Left ventricle myocardium inferior (tissue), 1 donor: ENCODE measurements at places on chromosomes 16 and 17. TPM values are rescaled to one million over a fixed set of nuclear protein-coding genes. Genes with fewer than 3 reads are reported as not detected.

The KRT24 gene
- not detected for total RNA-seq

DNA sequence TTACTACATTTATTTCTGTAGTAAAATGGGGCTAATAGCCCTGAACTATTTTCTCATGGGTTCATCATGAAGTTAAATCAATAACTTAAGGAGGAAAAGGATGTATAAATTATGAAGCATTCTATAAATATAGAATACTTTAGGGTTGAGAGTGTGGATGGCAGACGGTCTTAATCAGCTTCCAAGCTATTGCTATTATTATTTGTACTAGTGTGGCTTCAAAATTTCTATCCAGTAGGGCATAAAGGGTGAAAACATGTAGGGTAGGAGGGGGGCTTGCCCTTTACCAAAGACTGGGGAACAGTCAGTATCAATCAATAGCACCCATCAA lies 26.4 kb upstream of the DHX8 start:
- DNase-seq, result no peak
- H3K27me3 ChIP-seq, result no peaks in the 10 kb centered on the region
- peaks cover 28% of the 10 kb centered on the region for H3K4me1 ChIP-seq
- H3K27ac ChIP-seq, result peak overlapping the region; percentile 74
- no peaks in the 10 kb centered on the region for H3K36me3 ChIP-seq

DNA sequence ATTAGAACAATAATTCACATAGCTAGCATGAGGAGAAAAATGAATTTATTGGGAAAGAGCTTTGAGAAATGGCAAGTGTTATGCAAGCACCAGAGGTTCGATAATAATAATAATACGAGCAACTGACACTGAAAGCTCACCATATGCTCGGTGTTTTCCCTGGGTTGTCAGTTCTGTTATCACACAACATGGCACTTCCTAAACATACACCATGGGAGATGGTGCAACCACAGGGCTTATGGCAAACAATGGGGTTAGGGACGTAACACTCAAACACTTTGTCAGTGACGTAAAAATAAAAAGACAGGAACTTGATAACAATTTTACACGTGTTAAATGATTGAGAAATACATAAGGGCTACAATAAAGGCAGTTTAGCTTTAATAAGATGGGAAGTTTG lies 23.7 kb downstream of the OR1D5 start:
- DNase-seq, result no peak
- H3K4me1 ChIP-seq, result no peaks in the 10 kb centered on the region
- no peak overlapping the region for H3K4me3 ChIP-seq

GRCh38 chr16:90033387-90033786 lies 14.1 kb upstream of the DBNDD1 start:
- H3K4me3 ChIP-seq, result no peak overlapping the region
- no peaks in the 10 kb centered on the region for H3K4me1 ChIP-seq
- H3K27me3 ChIP-seq, result no peaks in the 10 kb centered on the region
- DNase-seq, result no peak

DNA sequence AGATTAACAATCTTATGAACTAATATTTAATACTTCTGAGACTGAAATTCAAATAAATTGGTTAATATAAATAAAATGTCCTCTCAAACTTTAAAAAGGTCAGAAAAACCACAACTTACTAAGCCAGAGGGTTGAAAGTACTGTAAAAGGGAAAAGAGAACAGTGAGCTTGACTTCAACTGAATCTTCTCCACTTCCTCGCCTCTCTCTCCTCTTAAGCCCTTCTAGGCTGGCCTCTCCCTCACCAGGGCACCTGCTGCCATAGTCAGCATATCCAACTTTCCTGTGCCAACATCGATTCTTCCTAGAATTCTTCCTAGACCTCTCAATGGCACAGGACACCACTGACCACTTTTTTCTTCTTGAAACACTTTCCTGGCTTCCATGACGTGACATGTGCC lies 19.4 kb downstream of the GNA13 start:
- H3K4me3 ChIP-seq, result no peak overlapping the region
- no peaks in the 10 kb centered on the region for H3K27me3 ChIP-seq
- DNase-seq, result no peak
- H3K27ac ChIP-seq, result peak overlapping the region; percentile 67
- H3K4me1 ChIP-seq, result peaks cover 98% of the 10 kb centered on the region
- no peaks in the 10 kb centered on the region for H3K36me3 ChIP-seq

DNA sequence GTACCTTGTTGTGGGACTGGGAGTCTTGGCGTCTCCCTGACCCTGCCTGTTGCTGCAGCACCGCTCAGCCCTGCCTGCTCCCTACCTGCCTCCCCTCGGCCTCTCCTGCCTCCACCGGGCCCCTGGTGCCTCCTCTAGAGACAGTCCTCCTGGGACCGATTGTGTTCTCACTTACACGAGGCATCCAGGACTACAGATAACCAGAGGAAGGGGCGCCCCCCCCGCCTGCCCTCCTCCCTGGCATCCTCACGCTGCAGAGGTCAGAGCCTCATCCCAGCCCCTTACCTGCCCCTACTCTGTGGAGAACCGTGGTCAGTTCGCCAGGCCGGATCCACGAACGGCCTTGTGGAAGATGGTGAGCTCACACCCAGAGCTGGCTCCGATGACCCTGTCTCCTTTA lies 24.8 kb downstream of the MAPT start:
- no peak overlapping the region for H3K27ac ChIP-seq
- no peaks in the 10 kb centered on the region for H3K4me1 ChIP-seq
- no peak overlapping the region for H3K4me3 ChIP-seq
- H3K36me3 ChIP-seq, result no peaks in the 10 kb centered on the region
- H3K27me3 ChIP-seq, result no peaks in the 10 kb centered on the region

- H3K4me1 ChIP-seq, result no peaks in the 10 kb centered on the region
- H3K27ac ChIP-seq, result no peak overlapping the region
- DNase-seq, result no peak
- no peak overlapping the region for H3K4me3 ChIP-seq
Measured at GRCh38 chr17:48961516-48962233, 6.7 kb downstream of the GIP start.

- H3K4me1 ChIP-seq, result no peaks in the 10 kb centered on the region
- DNase-seq, result no peak
- H3K27ac ChIP-seq, result no peak overlapping the region
- H3K4me3 ChIP-seq, result no peak overlapping the region
- H3K27me3 ChIP-seq, result peaks cover 57% of the 10 kb centered on the region
Measured at GRCh38 chr16:71439523-71439922, 2.3 kb downstream of the TLE7 start.

DNA sequence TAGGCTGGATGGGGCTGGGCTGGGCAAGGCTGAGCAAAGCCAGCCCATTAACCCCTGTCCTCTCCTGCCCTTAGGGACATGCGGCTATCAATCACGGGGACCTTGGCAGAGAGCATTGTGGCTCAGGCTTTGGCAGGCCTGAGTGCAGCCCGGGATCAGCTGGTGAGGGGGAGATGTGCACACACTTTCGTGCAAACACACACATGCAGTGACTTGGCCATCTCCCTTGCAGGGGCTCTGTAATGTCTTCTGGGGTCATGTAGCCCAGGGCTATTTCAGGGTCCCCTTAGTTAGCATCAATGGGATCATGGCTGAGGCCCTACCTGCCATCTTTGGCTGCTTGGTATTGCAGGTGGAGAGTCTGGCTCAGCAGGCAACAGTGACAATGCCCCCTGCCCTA lies 6.9 kb downstream of the CARMIL2 start:
- no peak overlapping the region for H3K27ac ChIP-seq
- H3K4me1 ChIP-seq, result peaks cover 33% of the 10 kb centered on the region
- DNase-seq, result no peak
- H3K27me3 ChIP-seq, result peaks cover 95% of the 10 kb centered on the region
- peaks cover 2% of the 10 kb centered on the region for H3K36me3 ChIP-seq

DNA sequence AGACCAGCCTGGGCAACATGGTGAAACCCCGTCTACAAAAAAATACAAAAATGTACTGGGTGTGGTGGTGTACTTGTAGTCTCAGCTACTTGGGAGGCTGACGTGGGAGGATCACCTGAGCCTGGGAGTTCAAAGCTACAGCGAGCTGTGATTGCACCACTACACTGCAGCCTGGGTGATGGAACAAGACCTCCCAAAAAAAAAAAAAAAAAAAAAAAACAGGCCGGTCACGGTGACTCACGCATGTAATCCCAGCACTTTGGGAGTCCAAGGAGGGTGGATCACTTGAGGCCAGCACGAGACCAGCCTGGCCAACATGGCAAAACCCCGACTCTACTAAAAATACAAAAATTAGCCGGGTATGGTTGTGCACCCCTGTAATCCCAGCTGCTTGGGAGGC lies 12.7 kb upstream of the APPBP2 start:
- H3K27ac ChIP-seq, result no peak overlapping the region
- H3K4me3 ChIP-seq, result no peak overlapping the region
- H3K27me3 ChIP-seq, result no peaks in the 10 kb centered on the region
- no peak for DNase-seq
- no peaks in the 10 kb centered on the region for H3K4me1 ChIP-seq

DNA sequence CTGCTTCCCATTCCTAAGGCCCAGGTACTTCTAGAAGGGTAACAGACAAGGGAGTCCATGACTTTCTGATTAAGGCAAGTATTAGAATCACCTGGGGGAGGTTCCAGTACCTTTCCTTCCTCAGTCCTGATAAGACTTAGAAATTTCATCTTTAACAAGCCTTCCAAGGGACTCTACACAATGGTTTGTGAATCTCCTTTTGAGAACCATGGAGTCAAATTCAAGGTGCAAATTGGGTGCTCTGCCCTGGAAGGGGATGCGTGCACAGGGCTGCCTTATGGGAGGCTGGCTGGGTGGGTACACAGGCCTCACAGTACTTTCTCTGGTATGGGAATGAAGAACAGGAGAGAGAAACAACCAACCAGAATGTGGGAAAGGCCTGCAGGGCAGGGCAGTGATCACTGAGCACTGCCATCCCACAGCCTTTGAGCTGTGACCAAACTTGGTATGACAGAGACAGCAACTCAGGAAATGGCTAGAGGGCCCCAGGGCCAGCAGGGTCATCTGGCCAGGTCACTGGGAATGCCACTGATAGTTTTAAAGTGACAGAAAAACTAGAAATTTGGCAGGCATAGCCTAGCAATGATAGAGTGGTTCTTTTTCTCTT lies 3.6 kb upstream of the TMIGD1 start:
- H3K27ac ChIP-seq, result no peak overlapping the region
- no peak overlapping the region for H3K4me3 ChIP-seq
- DNase-seq, result no peak
- H3K4me1 ChIP-seq, result peaks cover 27% of the 10 kb centered on the region
- no peaks in the 10 kb centered on the region for H3K27me3 ChIP-seq
- no peaks in the 10 kb centered on the region for H3K36me3 ChIP-seq

GRCh38 chr16:88967830-88968588 lies 9.0 kb downstream of the CBFA2T3 start:
- no peak for DNase-seq
- H3K27me3 ChIP-seq, result peaks cover 92% of the 10 kb centered on the region
- no peaks in the 10 kb centered on the region for H3K36me3 ChIP-seq
- peaks cover 6% of the 10 kb centered on the region for H3K4me1 ChIP-seq
- no peak overlapping the region for H3K27ac ChIP-seq

GRCh38 chr16:2037115-2037514 lies 10.4 kb downstream of the NHERF2 start:
- no peak for DNase-seq
- H3K27ac ChIP-seq, result peak overlapping the region; percentile 96
- peak overlapping the region; percentile 72 for H3K4me3 ChIP-seq
- peaks cover 38% of the 10 kb centered on the region for H3K36me3 ChIP-seq
- H3K27me3 ChIP-seq, result no peaks in the 10 kb centered on the region
